ENCODE measurements at places on chromosomes 11 and 22. TPM values are rescaled to one million over a fixed set of nuclear protein-coding genes. Genes with fewer than 3 reads are reported as not detected.

C11orf86 gene
- 6.7 TPM for polyA plus RNA-seq

PNPLA5 gene
- not detected for polyA plus RNA-seq

MB gene
- polyA plus RNA-seq, result 5.9 TPM

ACTN3 gene
- polyA plus RNA-seq, result 0.16 TPM

OR8D4 gene
- polyA plus RNA-seq, result not detected
